ENCODE measurements at places on chromosomes 1 and 21. TPM values are rescaled to one million over a fixed set of nuclear protein-coding genes. Genes with fewer than 3 reads are reported as not detected.

S100A7A gene
- not detected for total RNA-seq

ADAM30 gene
- total RNA-seq, result not detected

PITHD1 gene
- 57.5 TPM for total RNA-seq

GBP2 gene
- total RNA-seq, result not detected

SIM2 gene
- total RNA-seq, result not detected

ARHGAP29 gene
- 1.5 TPM for total RNA-seq

OR2T2 gene
- total RNA-seq, result not detected

DNA sequence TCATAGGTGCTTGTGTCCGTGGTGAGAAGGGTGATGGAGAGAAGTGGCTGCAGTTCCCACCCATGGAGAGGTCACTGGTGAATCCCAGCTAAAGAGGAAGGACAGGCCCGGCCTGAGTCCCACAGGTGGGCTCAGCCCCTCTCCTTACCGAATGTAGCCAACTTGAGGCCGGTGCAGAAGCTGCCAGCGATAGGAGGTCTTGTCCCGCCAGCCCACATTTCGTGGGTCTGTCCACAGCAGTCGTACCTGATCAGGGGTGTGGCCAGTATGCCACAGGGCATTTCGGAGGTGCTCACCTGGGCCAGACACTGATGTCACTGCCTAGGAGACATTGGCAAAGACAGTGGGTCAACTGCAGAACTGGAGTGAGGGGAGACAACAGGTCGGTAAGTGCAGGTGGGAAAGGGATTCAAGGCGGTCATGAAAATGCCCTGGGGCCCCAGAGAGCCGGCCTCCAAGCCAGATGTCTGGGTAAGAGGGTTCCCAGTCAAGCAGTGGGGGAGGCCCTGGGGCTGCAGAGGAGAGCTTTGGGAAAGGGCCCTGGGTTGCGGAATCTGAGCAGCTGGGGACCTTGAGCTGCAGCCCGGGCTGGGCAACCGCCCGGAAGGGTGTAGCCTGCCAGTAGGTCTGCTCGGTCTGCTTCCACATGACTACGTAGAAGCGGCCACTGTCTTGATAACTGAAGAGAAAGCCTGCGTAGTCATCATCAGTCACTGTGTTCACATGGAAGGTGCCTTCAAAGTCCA is 10.6 kb downstream of the THBS3 start:
- peaks cover 69% of the 10 kb centered on the region for H3K4me1 ChIP-seq
- no peak for DNase-seq
- peak overlapping the region; percentile 96 for H3K4me3 ChIP-seq
- peaks cover 33% of the 10 kb centered on the region for H3K36me3 ChIP-seq
- H3K27me3 ChIP-seq, result peaks cover 5% of the 10 kb centered on the region
- H3K27ac ChIP-seq, result peak overlapping the region; percentile 93

- H3K27me3 ChIP-seq, result no peaks in the 10 kb centered on the region
- peak overlapping the region; percentile 100 for H3K4me3 ChIP-seq
- peaks cover 19% of the 10 kb centered on the region for H3K36me3 ChIP-seq
- peaks cover 54% of the 10 kb centered on the region for H3K4me1 ChIP-seq
- no peak for DNase-seq
- peak overlapping the region; percentile 47 for H3K27ac ChIP-seq
Measured at GRCh38 chr1:111448482-111448917, 556 bp downstream of the WDR77 start.

DNA sequence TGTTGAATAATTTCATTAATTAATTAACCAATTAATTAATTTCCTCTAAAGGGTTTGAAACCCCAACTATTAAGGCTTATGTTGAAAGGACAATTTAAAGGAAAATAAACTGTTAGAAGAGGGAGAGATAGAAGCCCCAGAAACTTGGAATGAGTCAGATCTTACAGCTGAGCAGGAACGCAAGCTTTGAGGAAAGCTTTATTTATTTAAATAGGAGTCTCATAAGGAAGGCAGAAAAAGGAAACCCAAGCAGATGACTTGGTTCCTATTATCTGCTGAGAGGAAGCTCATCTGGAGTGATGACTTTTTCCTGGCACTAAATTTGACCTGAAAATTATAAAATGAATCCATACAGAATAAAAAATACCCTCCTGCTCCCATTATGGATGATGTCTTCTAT is 105.1 kb downstream of the ROR1 start:
- H3K27ac ChIP-seq, result no peak overlapping the region
- peaks cover 4% of the 10 kb centered on the region for H3K4me1 ChIP-seq
- DNase-seq, result no peak
- no peaks in the 10 kb centered on the region for H3K36me3 ChIP-seq
- no peak overlapping the region for H3K4me3 ChIP-seq
- no peaks in the 10 kb centered on the region for H3K27me3 ChIP-seq

DNA sequence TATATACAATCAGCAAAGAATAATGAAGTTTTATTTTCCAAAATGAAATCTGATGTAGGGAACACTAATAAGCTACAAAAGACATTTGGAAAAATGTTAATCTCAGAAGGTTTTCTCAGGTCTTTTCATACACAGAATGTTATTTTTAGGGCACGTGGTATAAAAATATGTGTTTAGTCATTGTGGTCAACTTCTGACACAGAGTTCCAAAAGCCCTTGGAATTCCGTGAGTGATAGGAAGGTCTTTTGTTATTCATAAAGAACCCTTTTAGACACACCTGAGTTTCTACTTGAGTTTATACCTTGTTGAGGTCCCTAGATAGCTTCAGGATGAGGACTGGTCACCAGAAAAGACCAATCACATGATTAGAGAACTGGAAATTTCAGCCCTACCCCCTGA is 277.6 kb upstream of the NCAM2 start:
- H3K36me3 ChIP-seq, result no peaks in the 10 kb centered on the region
- no peak for DNase-seq
- no peak overlapping the region for H3K27ac ChIP-seq
- no peaks in the 10 kb centered on the region for H3K27me3 ChIP-seq
- no peak overlapping the region for H3K4me3 ChIP-seq
- no peaks in the 10 kb centered on the region for H3K4me1 ChIP-seq

DNA sequence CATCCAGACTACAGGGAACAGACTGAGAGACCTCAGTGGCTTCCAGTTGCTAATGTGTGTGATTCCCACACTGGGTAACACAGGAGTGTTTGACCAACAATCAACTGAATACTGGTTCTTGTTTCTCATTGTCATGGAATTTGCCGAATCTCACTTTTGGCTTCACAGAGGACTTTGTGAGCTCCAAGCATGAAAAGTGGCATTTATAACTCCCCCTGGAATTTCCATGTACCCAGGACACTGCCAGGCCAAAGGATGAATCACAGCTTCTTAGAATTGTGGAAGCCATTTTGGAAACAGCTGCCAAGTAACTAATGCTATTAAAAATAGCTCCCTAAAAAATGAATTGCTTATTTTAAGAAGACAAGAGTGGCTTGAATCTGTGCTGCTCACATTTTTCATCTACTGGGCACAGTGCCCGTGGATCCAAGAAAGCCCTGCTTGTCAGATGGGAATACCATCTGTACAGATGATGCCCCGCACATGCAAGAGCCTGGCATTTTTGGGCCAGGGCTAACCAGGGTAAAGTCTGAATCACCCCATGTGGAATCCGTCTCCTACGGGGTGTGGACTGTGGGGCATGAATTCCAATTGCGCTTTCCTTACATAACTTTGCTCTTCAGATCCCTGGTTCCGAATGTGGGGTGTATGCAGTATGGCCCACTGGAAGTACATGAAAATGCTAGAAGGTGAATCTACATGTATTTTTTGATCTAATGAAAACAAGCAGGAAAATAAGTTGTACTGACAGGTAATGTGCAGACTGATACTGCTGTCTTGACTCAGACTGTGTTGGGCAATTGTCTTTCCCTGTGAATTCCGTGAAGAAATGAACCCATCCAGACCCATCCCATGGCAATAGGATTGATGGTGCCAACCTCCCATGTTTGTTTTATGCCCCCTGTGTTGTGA is 487.3 kb downstream of the SIPA1L2 start:
- no peaks in the 10 kb centered on the region for H3K36me3 ChIP-seq
- no peak overlapping the region for H3K4me3 ChIP-seq
- H3K4me1 ChIP-seq, result peaks cover 7% of the 10 kb centered on the region
- no peak for DNase-seq

GRCh38 chr1:81703756-81704463 is 96.8 kb upstream of the ADGRL2 start:
- no peak for DNase-seq
- no peak overlapping the region for H3K27ac ChIP-seq
- H3K36me3 ChIP-seq, result no peaks in the 10 kb centered on the region
- no peaks in the 10 kb centered on the region for H3K4me1 ChIP-seq
- no peaks in the 10 kb centered on the region for H3K27me3 ChIP-seq

- no peak overlapping the region for H3K27ac ChIP-seq
- H3K4me3 ChIP-seq, result no peak overlapping the region
- DNase-seq, result no peak
- H3K27me3 ChIP-seq, result no peaks in the 10 kb centered on the region
Measured at GRCh38 chr1:3463891-3464648, 9.6 kb downstream of the ARHGEF16 start.

- H3K36me3 ChIP-seq, result no peaks in the 10 kb centered on the region
- H3K4me3 ChIP-seq, result peak overlapping the region; percentile 52
- peaks cover 88% of the 10 kb centered on the region for H3K4me1 ChIP-seq
- H3K27ac ChIP-seq, result peak overlapping the region; percentile 37
- DNase-seq, result no peak
Measured at GRCh38 chr1:234727018-234727940, 117.3 kb upstream of the IRF2BP2 start.

GRCh38 chr1:162230096-162230495 is 146.6 kb downstream of the SPATA46 start:
- peaks cover 28% of the 10 kb centered on the region for H3K4me1 ChIP-seq
- peak overlapping the region; percentile 29 for H3K27ac ChIP-seq
- DNase-seq, result no peak
- no peaks in the 10 kb centered on the region for H3K27me3 ChIP-seq

GRCh38 chr1:230137337-230137815 is 70.3 kb downstream of the GALNT2 start:
- H3K36me3 ChIP-seq, result no peaks in the 10 kb centered on the region
- no peak overlapping the region for H3K4me3 ChIP-seq
- no peak for DNase-seq
- no peaks in the 10 kb centered on the region for H3K27me3 ChIP-seq

GRCh38 chr1:65719391-65719790 is 73.3 kb upstream of the PDE4B start:
- H3K27me3 ChIP-seq, result peaks cover 30% of the 10 kb centered on the region
- no peaks in the 10 kb centered on the region for H3K4me1 ChIP-seq
- no peaks in the 10 kb centered on the region for H3K36me3 ChIP-seq
- no peak overlapping the region for H3K4me3 ChIP-seq

Data from neural crest cell (in vitro differentiated cells).